Neural progenitor cell (in vitro differentiated cells): ENCODE measurements at places on chromosomes 1 and 21. TPM values are rescaled to one million over a fixed set of nuclear protein-coding genes. Genes with fewer than 3 reads are reported as not detected.

C4BPB gene
- total RNA-seq = not detected in 2 replicates

LY9 gene
- not detected in 2 replicates for total RNA-seq

DNA sequence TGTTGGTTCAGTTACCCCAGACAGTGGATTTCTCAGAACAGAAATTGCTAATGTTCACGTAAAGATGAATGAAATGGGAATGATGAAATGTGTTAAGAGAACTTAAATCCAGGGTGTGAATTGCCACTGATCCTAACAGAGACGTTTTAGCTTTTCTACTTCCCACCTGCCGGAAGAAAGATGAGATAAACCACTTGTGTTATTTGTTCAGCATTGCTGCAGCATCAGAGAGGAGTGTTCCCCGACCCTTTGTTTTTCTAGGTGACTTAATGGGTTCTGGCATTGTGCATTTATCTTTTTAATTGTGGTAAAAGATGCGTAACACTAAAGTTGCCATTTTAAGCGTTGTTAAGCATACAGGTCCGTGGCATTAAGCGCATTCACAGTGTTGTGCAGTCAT lies 122.3 kb downstream of the GALNT2 start:
- DNase-seq = no peak

DNA sequence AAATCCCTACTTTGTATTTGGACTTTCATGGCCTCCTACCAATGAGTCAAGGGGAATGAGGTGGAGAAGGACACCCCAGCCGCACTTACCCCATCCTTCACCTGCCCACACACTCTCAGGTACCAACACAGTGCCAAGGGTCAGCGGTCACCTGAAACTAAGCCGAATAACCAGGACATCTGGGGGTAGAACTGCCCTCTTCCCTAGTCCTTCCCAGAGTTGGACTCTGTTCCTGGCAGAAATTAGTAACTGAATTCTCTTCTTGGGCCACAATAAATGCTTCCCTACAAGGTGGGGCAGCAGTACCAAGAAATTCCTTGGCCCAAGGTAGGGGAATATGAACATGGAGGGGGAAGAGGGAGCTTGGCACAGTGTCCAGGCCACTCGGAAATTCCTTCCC lies 7.3 kb downstream of the SLC45A3 start:
- DNase-seq = no peak
